ENCODE measurements at places on chromosomes 5 and 9.

- no peak for DNase-seq
Measured at GRCh38 chr9:26331223-26331622, 561.4 kb downstream of the CAAP1 start.

DNA sequence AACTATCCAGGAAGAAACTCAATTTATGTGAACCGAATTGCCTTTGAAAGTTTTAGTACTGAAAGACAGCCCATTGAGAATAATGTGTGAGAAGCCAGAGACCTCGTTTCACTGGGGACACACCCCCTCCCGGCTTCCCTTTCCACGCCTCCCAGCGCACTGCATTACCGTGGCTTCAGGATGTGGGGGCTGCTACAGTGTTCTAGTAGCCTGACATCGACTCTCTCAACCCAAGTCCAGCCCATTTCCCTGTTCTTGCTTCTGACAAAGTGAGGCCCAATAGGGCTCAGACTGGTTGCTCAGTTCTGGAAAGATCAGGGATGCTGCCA is 3.5 kb downstream of the PAX5 start:
- no peak for DNase-seq

- no peak for DNase-seq
Measured at GRCh38 chr5:172866802-172867748, 33.0 kb downstream of the ERGIC1 start.

DNA sequence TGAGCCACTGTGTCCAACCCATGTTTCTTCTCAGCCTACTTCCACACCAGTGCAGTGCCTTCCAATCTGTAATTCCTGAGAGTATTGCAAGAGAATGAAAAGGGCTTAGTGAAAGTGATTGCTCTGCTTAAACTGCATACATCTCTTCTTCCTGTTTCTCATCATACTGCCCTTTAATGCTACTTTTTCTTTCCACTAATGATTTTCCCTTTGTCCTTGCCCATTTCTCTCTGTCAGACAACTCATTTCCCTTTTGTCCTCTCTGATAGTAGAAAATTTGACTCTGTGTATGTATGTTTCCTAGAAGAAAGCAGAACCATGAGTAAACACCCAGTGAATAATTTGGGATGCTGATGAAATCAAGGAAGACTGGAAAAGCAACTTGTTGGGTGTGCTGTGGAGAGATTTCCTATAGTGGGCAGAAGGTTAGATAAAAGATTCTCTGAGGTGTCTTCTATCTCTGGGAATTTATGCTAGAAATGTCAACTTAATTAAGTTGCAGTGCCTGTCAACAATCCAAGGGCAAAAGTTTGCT is 102.2 kb upstream of the CHD1 start:
- DNase-seq, result no peak

- DNase-seq, result no peak
Measured at GRCh38 chr5:79853028-79853427, 138.0 kb downstream of the MTX3 start.

GRCh38 chr9:81384911-81385310 is 304.4 kb downstream of the TLE1 start:
- no peak for DNase-seq

DNA sequence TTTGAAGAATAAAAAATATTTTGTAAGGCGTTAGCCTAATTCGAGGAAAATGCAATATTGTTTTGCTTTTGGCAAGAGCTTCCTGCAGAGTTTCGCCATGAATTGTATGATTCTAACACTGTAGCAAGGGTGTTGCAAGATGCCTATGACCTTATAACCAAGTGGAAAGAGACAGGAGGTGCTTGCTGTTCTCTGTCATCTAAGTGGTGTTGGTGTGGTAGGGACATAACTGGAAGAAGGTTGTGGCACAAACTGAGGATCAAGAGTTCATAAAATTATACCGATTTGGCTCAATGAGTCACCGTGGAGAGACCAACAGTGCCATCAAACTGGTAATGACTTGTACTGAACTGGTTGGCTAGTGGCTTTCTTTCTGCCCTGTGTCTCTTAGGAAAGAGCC is 6.3 kb downstream of the STC2 start:
- DNase-seq, result no peak

DNA sequence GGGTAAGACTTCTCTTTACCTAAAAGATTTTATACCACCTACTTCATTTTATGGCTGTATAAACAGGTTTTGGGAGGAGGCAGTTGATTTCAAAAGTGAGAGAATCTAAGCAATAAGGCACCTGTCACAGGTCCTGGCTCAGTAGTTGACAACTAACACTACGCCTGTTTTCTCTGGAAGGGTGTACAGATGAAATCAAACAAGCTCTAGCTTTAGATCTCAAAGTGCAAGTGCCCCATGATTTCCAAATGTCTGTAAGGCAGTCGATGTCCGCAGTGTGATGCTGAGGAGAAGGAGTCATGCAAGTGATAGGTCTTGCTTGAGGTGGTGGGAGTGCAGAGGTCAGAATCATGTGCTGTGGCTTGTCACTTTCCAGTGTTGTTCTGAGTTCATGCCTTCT is 66.1 kb downstream of the GPR21 start:
- DNase-seq, result no peak

DNA sequence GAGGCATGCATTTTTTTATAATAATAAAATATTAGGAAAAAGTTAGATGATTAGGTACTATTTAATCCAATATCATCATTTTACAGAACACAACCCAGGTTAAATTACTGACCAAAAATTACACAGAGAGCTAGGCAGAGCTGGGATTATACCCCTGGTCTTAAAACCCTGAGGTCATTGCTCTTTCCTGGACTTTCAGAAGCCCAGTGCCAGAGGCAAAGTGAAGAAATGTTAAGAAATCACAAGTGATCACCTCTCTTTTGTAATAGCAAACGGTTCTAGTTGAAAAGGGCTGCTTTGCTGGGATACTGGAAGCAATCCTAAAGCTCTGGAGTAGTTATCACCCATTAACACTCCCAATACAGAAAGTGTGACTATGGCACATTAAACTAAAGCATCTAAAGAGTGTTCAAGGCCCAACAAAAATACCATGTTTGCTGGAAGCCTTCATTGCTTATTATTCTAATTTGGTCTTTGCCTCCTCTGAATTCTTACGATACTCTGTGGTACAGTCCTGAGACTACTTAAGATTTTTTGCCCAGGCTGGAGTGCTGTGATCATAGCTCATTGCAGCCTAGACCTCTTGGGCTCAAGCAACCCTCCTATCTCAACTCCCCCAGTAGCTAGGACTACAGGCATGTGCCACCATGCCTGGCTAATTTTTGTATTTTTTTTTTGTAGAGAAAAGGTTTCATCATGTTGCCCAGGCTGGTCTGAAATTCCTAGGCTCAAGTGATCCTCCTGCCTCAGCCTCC is 575.9 kb downstream of the RAB3C start:
- DNase-seq, result no peak

GRCh38 chr5:159427180-159428012 is 97.1 kb upstream of the IL12B start:
- DNase-seq, result no peak

DNA sequence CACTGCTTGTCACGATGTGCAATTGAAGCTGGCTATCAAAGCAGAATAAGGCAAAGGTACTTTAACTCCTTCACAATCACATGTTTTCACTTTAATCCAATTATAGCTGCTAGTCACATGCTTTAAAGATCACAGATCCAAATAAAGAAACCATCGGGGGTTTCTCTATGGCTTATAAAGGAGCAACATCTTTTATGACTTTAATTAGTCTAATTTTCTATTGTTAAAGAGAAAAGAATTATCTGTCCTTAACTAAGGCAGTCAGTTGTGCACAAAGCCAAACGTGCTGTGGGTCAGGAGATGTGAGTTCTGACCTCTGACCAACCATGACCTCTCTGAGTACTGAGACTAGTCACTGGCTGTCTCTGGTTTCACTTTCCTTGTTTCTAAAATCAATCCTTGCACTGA is 561.1 kb downstream of the RAB3C start:
- no peak for DNase-seq

- no peak for DNase-seq
Measured at GRCh38 chr9:87280421-87280820, 217.2 kb upstream of the DAPK1 start.

- DNase-seq, result no peak
Measured at GRCh38 chr5:67378256-67378655, 181.7 kb upstream of the CD180 start.

- DNase-seq, result no peak
Measured at GRCh38 chr9:69319324-69320025, 5.5 kb upstream of the ENTREP1 start.

DNA sequence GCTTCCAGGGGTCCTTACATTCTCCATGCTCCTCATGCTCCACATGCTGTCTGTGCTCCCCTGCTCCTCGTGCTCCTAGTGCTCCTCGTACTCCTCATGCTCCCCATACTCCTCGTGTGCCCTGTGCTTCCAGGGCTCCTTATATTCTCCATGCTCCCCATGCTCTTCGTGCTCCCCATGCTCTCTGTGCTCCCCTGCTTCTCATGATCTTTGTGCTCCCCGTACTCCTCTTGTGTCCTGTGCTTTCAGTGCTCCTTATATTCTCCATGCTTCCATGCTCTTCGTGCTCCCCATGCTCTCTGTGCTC is 51.9 kb downstream of the TRIP13 start:
- no peak for DNase-seq

DNA sequence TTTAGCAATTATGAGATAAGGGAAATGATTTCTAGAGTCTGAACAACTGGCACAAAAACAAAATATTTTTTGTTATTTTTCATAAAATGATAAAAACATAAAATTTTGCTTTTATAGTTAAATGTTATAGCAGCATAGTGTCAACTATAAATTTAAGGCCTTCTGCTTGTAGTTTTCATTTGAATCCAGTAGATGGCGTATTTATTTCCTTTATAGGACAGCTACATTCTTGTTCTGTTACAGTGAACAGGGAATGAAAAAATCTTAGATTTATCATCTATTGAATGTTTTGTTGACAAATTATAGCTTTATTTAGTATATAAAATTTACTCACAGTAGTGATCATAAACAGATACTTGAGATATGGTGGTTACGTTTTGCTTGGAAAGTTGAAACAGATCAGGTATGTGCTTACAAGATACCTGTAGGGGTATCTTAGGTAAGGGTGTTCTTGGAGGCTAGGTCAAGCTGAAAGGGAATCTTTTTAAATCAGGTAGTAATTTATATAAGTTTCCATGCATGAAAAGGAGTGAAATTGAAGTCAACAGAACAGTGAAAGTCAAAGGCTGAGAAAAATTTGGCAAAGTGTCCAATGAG is 239.3 kb upstream of the GRIN3A start:
- no peak for DNase-seq

DNA sequence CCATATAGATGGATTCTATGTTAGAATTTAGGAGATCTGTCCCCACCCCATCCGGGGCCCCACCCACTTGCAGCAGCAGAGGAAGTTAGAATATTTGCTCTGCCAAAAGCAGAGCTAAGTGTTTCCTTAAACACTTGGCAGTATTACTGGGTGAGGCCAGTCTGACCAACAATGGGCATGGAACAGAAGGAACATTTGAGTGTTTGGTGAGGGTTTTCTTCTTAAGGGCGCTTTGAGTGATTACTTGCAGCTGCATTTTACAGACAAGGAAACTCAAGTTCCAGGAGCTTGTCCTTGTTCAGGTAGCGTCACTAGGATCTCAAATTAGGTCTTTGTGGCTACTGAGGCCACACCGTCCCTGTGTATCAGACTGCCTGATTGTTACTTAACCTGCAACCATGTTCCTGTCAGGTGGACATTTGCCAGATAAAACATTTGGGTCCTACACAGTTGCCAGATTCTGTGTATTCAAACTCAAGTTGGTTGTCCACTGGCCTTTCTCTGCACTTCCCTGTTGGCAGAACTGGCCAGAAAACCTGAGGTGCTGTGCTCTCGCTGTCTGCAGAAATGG is 59.3 kb downstream of the SLC46A2 start:
- DNase-seq, result no peak

DNA sequence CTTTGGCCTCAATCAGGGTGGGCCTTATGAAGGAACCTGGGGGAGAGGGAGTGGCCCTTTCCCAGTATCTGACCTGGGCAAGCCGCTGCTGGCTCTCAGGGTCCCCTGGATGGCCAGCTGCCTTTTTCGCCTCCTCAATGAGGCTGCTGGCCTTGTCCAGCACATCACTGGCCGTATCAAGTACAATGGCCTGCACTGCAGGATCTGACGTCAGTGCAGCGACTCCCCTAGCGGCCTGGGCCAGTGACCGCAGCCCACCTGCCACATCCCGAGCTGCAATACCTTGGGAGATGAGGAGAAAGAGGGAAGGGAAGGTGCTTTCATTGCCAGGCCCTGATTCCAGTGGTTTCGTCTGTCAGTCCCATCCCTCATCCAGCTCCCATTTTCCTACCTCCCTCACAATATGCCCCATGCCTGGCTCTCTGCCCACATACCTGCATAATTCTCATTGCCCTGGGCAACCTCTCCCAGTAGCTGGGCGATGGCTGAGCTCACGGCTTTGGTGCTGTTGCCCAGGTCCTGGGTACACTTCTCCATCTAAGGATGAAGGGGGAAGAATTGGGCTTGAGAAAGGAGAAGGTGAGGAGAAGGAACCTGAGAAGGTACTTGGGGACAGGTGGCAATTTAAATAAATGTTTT is 19.1 kb downstream of the TLN1 start:
- no peak for DNase-seq

- DNase-seq, result no peak
Measured at GRCh38 chr9:20087481-20087880, 298.6 kb upstream of the SLC24A2 start.

- no peak for DNase-seq
Measured at GRCh38 chr5:171419688-171420430, 412 bp downstream of the FGF18 start.

GRCh38 chr5:149285153-149285552 is 13.5 kb downstream of the AFAP1L1 start:
- no peak for DNase-seq

- DNase-seq, result no peak
Measured at GRCh38 chr5:149765932-149766331, 35.8 kb downstream of the PPARGC1B start.

DNA sequence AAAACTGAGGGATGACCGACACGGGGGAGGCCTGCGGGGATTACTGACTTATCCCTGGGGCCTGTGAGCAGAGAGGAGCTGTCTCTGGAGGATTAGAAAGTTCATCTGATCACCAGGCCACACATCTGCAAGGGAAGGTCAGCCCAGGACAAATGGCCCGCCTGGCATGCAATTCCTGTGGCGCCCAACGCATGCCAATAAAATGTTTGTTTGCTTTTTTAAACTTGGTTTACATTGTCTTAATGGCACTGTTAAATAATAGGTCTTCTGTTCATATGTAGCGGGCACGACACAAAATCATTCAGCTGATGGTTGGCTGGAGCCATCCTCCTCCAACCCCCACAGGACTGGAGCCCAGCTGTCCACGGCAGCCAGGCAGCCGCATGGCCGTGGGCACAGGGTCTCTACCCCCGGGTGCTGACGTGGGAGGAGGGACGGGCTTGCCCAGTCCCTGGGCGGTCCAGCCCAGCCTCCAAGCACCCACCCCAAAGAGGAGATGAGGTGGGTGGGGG is 41.0 kb upstream of the SLC12A7 start:
- DNase-seq, result no peak

DNA sequence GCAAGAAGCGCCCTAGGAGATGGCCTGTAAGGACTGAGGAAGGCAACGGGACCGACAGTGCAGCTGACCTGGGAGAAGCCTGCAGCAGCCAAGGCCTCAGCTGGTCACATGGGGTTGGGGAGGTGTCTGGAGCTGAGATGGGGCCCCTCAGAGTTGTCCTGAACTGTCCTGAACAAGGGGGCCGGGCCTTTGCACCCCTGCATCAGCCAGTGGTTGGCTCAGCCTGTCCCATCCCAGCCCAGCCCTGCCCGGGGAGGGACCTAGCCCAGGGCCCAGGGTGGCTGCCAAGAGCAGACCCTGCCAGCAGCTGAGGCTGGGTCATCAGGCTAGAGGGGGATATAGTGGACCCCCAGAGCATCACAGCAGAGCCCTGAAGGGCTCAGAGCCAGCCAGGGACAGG is 122.8 kb upstream of the PPP1R26 start:
- DNase-seq, result no peak

- no peak for DNase-seq
Measured at GRCh38 chr9:116191576-116192415, 38.2 kb downstream of the PAPPA start.
